Suppressor macrophage treated with lipopolysaccharide for 4 hours (primary cell): ENCODE measurements at places on chromosomes 13 and 19.

GRCh38 chr19:36797786-36798108 lies 25.1 kb upstream of the ZNF850 start:
- DNase-seq: no peak

DNA sequence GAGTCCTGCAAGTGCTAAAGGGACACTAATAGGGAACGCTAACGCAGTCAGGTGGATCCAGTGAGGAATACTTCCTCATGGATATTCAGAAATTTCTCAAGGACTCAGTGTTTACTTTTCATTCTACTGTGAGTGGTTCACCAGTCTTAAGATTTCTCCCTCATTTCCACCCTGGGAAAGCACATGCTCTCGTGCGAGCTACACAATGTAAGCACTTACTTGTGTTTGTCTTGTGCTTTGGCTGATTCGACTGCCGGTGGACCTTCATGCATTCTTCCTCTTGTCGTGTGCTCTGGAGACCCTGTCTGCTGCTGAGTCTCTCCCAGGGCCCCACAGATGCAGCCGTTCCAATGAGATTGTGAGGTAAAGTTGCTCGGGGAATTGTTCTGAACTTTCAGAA lies 180.1 kb downstream of the NUFIP1 start:
- DNase-seq: no peak

- no peak for DNase-seq
Measured at GRCh38 chr13:46603165-46603603, 50.2 kb downstream of the LRCH1 start.

GRCh38 chr19:34319785-34320184 lies 45.2 kb upstream of the GPI start:
- DNase-seq: no peak

GRCh38 chr13:75704194-75704926 lies 68.2 kb downstream of the LMO7 start:
- DNase-seq: no peak
